ENCODE measurements at places on chromosomes 2 and 18.

- peak; percentile 2 for DNase-seq
These were observed 98.1 kb downstream of the MMADHC start for GRCh38 chr2:149489452-149489851.

- DNase-seq = no peak
These were observed 53.9 kb upstream of the SPRED2 start for GRCh38 chr2:65486282-65486681.

GRCh38 chr2:96701636-96702035, 38.2 kb downstream of the LMAN2L start:
- DNase-seq = no peak

DNA sequence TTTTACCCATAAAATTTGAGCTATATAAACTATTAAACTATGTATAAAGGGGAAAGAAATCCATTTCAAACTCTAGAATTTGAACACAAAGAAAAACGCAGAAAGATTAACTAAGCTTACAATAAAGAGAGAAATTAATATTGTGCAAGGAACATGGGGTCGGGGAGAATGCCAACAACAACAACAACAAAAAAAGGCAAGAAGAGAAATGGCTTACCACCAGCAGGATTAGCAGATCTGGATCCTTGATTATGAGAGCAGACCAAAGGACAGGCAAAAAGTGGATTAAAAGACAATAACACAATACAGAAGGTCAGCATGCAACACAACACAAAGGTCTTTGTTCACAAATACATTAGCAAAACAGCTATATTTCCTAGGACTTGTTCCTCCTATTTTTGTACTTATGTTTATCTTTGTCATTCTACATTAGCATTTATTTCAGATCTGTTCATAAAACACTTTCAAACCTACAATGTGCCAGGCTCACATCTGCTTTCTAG, 103.4 kb upstream of the RNU4ATAC start:
- no peak for DNase-seq

- DNase-seq = no peak
These were observed 110.9 kb downstream of the NAB1 start for GRCh38 chr2:190759749-190760213.

- DNase-seq = no peak
These were observed 43.7 kb downstream of the AGAP1 start for GRCh38 chr2:235537587-235537986.

DNA sequence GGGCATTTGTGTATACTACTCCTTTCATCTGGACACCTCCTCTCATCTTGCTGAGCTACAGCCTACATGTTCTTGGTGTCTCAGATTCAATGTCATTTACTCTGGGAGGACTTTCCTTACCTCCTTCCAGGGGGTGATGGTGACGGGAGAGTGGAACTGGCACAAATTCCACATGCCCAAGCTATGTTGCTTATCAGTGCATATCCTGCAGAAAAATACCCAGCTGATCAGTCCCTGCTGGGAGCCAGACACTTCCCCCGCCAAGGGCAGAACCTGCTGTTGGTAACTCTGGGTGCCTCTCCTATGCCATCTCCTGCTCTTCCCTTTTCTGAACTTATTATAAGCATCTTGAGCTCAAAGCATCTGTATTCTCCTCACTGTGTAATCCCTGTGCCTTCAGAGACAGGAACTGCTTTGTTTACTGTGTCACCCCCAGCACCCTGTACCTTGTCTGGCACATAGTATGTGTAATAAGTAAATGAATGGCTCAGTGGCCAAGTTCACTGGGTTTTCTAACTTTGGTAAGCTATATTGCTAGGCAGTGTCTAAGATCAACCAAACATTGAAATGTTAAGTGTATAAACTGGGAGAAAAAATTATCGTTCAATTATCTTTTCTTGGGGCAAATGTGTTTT, 87.7 kb upstream of the LPIN2 start:
- DNase-seq = no peak

- DNase-seq = no peak
These were observed 151.7 kb upstream of the L3MBTL4 start for GRCh38 chr18:6566338-6566911.

DNA sequence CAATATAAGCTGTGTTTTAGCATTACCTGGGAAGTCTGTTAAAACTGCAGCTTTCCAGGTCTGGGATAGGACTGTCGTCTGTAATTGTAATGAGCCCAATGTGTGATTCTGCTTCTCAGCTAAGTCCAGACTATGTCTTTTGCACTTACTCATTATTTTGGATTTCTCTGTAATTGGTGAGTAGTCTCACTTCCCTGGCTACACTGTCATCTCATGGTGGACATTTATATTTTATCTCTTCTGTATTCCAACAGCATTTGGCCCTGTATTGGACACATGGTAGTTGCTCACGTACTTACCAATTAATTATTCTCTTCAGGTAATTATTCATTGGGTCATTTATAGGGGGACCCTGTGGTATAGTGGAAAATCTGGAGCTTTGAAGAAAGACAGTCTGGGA, 28.0 kb downstream of the LHCGR start:
- DNase-seq = no peak

DNA sequence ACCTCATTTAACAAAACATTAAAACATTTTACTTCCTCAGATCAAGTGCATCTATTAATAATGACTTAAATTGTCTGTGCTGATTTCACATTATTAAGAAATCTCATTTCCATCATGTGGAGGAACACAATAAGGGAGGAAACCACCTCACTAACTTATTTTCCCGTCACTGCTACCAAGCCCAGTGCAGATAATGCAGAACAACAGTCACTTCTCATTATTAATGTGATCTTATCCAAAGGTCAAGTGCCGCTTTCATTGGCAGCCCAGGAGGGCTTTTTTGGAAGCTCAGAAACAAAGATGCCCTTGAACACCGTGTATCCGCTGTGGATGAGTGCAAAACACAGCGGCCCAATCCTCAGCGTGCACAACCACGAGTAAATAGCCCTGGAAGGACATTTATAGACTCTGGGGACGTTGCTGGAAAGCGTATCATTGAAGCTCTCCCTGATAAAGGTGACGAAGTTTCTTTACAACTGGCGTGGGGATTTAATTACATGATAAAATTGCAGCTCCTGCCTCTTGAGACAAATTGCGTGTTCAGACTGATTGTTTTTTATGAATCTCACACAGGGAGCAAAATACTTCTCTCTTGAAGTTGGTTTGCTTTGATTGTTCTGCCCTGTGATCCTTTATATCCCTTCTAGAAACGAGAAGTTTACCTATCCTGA, 13.2 kb downstream of the ASB18 start:
- DNase-seq = no peak

DNA sequence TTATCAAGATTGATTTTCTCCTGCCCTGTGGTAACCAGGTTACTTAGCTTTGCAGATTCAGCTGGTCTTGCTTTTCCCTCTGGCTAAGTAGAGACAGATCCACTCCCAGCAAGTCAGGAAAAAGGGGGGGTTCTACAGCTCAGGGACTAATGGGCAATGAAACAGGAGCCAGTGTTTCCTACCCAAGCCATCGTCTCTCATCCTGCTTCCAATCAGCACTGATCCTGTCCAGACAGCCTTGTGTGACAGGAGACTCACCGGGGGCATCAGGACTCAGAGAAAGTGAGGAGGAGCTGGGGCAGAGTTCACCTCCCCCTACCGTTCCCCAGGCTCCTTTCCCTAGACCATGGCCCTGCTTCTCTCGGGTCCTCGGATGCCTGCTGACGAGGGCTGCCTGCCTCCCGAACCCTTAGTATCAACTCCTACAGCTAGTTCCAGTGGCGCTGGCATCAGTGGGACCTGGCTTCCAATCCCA, 307.6 kb downstream of the ALK start:
- no peak for DNase-seq

DNA sequence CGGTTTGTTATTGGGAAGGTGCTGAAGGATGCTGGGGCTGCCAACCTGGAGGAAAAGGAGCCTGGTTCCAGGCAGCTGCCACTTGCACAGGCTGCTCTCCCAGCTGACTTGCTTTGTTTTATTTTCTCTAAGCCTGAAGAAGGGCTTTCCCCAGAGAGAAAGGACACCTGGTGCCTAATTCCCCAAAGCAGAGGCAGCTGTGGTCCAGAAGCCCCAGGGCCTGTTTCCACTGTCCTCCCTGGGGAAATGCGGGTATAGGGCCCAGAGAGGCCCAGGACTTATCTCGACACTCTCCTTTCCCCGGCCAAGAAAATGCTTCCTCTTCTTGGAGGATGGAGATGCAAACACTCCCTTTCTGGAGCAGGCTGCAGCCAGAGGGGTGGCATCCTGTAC, 30.1 kb downstream of the INO80C start:
- no peak for DNase-seq

DNA sequence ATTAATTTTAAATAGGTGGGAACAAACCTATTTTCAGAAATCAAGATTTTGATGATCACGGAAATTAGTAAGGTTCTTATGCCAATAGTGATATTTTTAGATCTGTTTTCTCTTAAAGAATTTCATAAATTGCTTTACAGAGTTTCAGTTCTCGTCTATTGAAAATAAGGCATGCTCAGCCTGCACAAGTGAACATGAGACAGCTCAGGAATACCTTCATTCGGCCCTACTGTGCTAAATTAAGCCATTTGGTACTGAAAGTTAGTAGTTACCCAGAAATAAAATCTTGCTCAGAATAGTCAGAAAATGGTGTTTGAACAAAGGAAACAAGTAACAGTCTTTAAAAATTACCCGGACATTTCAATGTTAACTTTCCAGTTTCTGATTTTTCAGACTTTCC, 60.4 kb downstream of the DLGAP1 start:
- no peak for DNase-seq

GRCh38 chr2:161170958-161171932, 11.0 kb downstream of the TANK start:
- no peak for DNase-seq

GRCh38 chr2:210072922-210073509, 70.6 kb downstream of the RPE start:
- DNase-seq = no peak

DNA sequence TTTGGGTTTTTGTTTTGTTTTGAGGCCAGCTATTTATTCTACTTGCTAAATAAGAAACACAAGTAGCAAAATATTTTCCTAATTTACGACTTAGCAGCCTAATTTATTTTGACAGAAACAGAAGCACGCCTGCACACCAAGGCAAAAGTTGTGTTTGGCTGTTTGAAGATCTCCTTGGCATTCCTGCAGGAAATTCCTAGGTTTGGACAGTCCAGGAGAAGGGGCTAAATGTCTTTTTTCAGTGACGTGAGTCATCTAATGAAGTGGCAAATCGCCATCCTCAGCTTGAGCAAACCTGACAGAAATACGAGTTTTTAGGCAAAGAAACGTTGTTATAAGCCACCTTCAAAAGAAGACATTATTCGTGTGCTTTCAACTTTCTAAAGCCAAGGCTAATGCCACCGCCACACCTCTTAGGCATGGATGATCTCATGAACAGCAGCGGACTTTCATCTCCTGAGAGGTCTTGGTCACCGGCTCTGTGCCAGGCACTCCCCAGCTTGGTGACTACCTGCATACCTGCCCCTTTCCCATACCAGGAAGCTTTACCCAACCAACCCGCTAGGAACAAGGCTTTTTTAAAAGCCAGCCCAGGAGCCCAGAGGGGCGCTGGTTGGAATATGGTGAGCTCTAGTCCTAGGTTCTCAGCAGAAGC, 30.9 kb downstream of the STK39 start:
- DNase-seq = no peak

- DNase-seq = no peak
These were observed 316.8 kb downstream of the AFF3 start for GRCh38 chr2:99825630-99826029.

GRCh38 chr2:224951723-224952481, 90.4 kb downstream of the DOCK10 start:
- no peak for DNase-seq

- DNase-seq = no peak
These were observed 10.5 kb downstream of the ANKRD29 start for GRCh38 chr18:23652232-23652631.

- DNase-seq = no peak
These were observed 60.5 kb downstream of the AGAP1 start for GRCh38 chr2:235554385-235554784.

DNA sequence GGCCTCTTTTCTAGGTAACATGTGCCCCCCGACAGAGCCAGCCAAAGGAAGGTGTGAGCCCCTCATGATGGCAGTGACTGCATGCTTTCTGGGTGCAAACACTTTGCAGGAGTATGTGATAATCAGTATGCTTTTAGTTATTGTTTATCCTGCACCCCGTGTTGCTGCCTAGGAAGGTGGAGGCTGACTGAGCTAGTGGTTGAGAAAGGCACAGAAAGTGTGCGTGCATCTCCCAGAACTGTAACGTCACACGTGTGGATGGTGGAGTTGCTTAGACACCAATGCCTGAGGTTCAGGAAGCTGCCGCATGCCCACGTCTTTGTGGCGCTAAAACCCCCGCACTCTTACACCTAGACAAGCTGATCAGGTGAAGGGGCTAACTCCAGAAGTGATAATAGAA, 580 bp downstream of the MC2R start:
- no peak for DNase-seq

DNA sequence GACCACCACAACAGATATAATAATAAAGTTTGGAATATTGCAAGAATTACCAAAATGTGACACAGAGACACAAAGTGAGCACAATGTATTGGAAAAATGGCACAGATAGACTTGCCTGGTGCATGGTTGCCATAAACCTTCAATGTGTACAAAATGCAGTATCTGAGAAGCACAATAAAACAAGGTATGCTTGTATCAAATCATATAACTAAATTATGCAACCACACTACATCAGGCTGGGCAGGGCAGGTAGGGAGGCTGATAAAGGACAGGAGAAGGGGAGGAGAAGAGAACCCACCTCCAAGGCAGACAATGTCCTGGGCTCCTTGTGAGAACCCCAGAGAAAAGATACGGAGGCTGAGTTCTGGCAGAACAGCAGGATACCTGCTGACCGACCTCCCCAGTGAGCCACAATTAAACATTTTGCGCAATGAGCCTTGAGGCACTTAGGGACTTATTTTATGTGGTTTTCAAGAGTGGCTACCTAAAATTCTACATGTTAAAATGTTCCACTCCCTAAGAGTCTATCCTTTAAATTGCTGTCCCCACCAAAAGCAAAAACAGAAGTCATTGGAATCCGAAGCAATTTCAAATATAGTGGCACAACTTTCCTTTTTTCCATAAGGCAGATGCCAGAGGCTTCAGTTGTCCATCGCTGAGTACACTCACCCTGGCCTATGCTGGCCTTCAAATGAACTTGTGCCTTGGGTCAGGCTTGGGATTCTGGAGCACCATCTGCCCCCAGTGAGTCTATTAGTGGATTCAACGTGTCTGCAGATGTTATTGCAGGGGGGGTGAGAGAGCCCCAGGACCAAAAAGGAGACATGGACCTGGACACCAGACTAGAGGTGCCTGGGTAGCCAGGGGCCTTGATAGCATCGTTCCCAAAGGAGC, 16.8 kb downstream of the WDFY1 start:
- DNase-seq = no peak

DNA sequence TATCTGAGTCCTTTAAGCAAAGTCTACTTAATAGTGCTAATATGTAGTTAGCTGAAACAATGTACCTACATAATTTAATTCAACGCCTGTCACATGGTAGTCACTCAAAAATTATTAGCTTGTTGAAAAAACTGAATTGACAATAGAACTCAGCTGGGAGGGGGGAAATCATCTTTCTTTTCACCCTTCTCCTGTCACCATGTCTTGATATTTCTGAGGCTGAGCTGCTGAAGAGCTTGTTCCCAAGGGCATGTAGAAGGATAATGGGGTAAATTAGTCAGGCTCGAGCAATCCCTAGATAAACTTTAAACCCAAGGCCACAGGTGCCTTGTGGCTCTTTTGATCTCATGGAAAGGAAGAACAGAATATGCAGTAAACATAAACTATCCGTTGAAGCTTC, 339.6 kb upstream of the LRATD1 start:
- DNase-seq = no peak
